ENCODE measurements at places on chromosomes 5 and 9. TPM values are rescaled to one million over a fixed set of nuclear protein-coding genes. Genes with fewer than 3 reads are reported as not detected.

DNA sequence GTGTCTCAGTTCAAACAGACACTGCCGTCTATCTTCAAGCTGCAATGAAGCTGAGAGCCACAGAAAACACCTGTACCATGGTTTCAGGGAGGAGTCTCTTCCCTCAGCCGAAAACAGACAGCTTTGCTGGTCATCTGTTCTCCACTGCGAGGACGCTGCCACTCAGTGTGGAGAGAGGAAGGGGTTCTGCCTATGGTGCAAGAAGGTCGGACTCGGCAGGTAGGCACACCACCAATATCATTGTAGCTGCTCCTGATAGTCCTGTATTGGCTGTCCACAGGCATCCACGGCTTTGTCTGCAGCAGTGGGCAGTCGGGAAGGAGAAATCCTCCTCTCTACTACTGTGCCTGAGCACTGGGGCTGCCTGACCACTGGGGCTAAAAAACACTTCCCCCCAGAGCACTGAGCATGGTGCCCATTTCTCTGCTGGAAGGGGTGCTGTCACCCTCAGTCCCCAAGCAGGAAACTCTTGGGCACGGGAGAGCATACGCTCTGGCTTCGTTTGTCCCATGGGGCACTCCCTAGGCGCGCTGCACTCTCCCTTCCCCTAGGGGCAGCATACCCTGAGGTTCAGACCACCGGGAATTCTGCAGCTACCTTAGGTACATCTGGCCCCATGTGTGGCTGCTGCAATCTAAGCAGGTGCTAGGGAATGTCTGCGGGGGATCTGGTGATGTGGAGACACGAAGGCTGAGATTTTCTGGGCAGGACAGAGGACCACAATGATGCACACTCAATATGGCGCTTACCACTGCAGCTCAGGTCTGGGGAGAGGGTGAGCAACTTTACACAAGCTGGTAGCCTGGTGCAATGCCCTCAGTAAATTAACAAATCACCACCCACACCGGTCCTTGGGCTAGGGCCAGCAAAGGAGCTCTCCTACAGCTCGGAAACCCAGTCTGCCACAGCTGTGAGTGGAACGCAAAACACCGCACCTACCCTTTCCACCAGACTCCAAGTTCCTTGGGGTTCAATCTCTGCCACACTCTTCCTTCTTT lies 880.9 kb upstream of the SEMA6A start:
- H3K27ac ChIP-seq = no peak overlapping the region
- no peaks in the 10 kb centered on the region for H3K4me1 ChIP-seq
- H3K4me3 ChIP-seq = peak overlapping the region; percentile 50
- H3K36me3 ChIP-seq = no peaks in the 10 kb centered on the region
- no peaks in the 10 kb centered on the region for H3K27me3 ChIP-seq
- DNase-seq = peak; percentile 69

GRCh38 chr5:39148983-39149534 lies 70.3 kb downstream of the FYB1 start:
- no peaks in the 10 kb centered on the region for H3K36me3 ChIP-seq
- DNase-seq = no peak
- H3K4me3 ChIP-seq = no peak overlapping the region
- H3K27me3 ChIP-seq = no peaks in the 10 kb centered on the region
- H3K27ac ChIP-seq = no peak overlapping the region

GRCh38 chr5:4953576-4953975 lies 186.6 kb upstream of the ADAMTS16 start:
- no peak overlapping the region for H3K4me3 ChIP-seq
- no peaks in the 10 kb centered on the region for H3K27me3 ChIP-seq
- H3K36me3 ChIP-seq = no peaks in the 10 kb centered on the region

DNA sequence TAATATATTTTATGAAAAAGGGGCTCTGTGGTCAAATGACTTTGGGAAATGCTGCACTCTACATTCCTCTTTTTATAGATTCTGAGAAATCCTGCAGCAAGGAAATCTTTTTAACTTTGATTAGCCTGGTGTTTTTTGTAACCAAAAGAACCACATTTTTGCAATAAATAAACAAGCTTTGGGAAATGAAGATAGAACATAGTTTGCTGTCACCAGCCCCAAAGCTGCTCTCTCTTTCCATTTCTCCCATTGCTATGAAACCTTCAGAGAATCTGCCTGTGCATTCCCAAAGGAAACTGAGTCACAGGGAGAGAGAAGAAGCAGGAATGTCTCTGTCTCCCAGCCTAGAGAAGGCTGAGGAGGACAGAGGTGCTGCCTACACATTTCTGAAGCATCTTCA lies 59.0 kb downstream of the COL15A1 start:
- H3K27ac ChIP-seq = no peak overlapping the region
- no peaks in the 10 kb centered on the region for H3K36me3 ChIP-seq
- DNase-seq = no peak
- H3K4me3 ChIP-seq = no peak overlapping the region
- H3K27me3 ChIP-seq = no peaks in the 10 kb centered on the region

- DNase-seq = no peak
- no peaks in the 10 kb centered on the region for H3K36me3 ChIP-seq
- H3K27me3 ChIP-seq = no peaks in the 10 kb centered on the region
- H3K27ac ChIP-seq = no peak overlapping the region
Measured at GRCh38 chr9:35277628-35278359, 116.0 kb downstream of the UNC13B start.

DNA sequence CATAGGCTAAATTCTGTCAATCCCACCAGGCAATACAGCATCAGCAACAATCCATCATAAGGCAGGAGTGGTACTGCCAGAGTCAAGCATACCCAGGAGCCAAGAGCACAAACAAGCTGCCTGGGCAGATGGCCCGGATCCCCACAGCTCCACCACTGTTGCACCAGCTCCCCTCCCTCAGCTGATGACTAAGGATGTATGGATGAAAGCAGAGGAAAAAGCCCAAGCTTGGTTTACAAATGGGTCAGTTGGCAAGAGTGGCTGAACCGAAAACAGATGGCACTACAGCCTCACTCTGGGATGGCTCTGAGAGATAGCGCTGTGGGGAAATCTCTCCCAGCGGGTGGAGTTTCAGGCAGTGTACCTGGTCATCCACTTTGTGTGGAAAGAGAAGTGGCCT lies 29.4 kb downstream of the DROSHA start:
- H3K36me3 ChIP-seq = peaks cover 49% of the 10 kb centered on the region
- no peaks in the 10 kb centered on the region for H3K4me1 ChIP-seq
- H3K27ac ChIP-seq = no peak overlapping the region

DNA sequence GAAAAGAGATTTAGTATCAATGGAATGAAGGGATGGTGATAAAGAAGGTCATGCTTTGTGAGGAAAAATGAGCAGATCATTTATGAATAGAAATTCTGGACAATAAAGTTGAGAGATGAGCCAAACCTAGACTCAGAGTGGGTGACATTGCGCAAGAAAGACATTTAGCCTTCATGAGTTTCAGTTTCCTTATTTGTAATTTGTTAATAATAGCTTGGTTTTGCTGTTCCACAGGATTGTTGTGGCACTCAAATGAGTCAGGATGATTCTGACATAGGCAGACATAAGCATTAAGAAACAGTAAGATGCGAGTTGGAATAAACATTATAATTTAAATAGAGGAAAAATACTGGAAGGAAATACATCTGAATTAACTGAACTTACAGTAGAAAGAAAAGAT lies 34.8 kb downstream of the ITGA2 start:
- no peak overlapping the region for H3K27ac ChIP-seq
- no peaks in the 10 kb centered on the region for H3K4me1 ChIP-seq
- DNase-seq = no peak
- H3K36me3 ChIP-seq = no peaks in the 10 kb centered on the region

GRCh38 chr5:104540448-104540847 lies 977.9 kb upstream of the NUDT12 start:
- no peaks in the 10 kb centered on the region for H3K27me3 ChIP-seq
- H3K4me3 ChIP-seq = no peak overlapping the region
- H3K27ac ChIP-seq = no peak overlapping the region
- no peaks in the 10 kb centered on the region for H3K4me1 ChIP-seq
- H3K36me3 ChIP-seq = no peaks in the 10 kb centered on the region

- peaks cover 4% of the 10 kb centered on the region for H3K4me1 ChIP-seq
- no peaks in the 10 kb centered on the region for H3K27me3 ChIP-seq
- no peak for DNase-seq
- H3K27ac ChIP-seq = no peak overlapping the region
- no peaks in the 10 kb centered on the region for H3K36me3 ChIP-seq
Measured at GRCh38 chr5:61279725-61280124, 52.3 kb upstream of the ZSWIM6 start.

DNA sequence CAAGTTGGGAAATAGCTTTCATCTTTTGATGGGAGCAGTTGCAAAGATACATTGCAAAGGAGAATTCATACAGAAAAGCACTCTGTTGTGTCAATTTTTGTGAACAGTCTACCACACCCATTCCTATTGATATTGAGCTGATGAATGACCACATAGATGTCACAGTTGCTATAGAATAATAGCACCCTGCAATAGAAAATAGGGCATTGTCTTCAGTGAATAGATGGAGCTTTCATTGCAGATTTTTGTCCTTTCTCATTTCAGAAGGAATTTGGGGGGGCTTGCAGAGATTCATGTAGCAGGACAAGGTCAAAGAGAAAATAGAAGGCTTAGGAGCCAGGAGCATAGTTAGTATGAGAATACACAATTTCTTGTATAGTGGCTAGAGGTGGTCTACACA lies 237.9 kb downstream of the TMEM38B start:
- DNase-seq = no peak
- no peaks in the 10 kb centered on the region for H3K27me3 ChIP-seq
- H3K4me1 ChIP-seq = no peaks in the 10 kb centered on the region
- H3K27ac ChIP-seq = no peak overlapping the region
- H3K36me3 ChIP-seq = no peaks in the 10 kb centered on the region

DNA sequence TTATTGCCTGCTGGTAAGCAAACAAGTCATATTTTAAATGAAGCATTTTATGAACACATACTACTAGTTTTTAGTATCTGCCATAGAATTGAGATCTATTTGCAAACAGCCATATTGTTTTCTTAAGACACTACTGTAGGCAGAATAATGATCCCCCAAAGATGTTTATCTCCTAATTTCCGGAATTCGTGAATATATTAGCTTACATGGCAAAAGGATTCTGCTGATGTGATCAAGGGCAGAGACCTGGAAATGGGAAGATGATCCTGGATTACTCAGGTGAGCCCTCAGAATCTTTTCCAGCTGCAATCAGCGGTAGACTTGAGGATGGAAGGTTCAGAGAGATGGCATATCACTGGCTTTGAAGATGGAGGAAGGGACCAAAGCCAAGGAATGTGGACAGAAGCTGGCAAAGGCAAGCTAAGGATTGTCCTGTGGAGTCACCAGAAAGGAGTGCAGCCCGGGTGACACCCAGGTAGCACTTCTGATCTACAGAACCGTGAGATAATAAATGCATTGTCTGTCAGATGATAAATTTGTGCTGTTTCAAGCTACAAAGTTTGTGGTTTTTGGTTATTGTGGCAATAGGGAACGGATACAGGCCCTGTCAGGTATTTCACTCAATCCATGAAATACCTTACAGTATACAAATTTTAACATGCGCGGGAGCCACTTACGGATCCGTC lies 1.0 kb upstream of the ERCC6L2 start:
- H3K36me3 ChIP-seq = no peaks in the 10 kb centered on the region
- no peaks in the 10 kb centered on the region for H3K4me1 ChIP-seq

DNA sequence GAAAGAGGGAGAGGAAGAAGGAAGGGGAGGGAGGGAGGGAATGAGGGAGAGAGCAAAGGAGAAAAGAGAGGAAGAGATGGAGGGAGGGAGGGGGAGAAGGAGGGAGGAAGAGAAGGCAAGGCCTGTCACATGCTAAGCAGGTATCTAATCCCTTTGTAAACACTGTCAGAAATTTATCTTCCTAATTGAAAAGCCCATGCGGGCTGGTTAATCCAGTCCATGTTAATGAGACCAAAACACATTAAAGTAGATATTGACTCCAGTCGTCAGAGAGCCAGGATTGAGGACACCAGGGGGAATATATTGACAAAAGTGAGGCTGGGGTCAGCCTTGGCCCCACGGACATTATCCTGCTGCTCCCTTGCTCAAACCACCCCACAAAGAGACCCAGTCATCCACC lies 37.4 kb upstream of the ALDH1B1 start:
- H3K4me3 ChIP-seq = no peak overlapping the region
- no peaks in the 10 kb centered on the region for H3K36me3 ChIP-seq
- H3K4me1 ChIP-seq = 0 out of 2 replicates have a peak, but pooled peaks cover 2% of the 10 kb centered on the region

- H3K27ac ChIP-seq = no peak overlapping the region
- H3K4me3 ChIP-seq = no peak overlapping the region
- no peak for DNase-seq
- no peaks in the 10 kb centered on the region for H3K4me1 ChIP-seq
Measured at GRCh38 chr9:116358251-116358650, 204.7 kb downstream of the PAPPA start.

DNA sequence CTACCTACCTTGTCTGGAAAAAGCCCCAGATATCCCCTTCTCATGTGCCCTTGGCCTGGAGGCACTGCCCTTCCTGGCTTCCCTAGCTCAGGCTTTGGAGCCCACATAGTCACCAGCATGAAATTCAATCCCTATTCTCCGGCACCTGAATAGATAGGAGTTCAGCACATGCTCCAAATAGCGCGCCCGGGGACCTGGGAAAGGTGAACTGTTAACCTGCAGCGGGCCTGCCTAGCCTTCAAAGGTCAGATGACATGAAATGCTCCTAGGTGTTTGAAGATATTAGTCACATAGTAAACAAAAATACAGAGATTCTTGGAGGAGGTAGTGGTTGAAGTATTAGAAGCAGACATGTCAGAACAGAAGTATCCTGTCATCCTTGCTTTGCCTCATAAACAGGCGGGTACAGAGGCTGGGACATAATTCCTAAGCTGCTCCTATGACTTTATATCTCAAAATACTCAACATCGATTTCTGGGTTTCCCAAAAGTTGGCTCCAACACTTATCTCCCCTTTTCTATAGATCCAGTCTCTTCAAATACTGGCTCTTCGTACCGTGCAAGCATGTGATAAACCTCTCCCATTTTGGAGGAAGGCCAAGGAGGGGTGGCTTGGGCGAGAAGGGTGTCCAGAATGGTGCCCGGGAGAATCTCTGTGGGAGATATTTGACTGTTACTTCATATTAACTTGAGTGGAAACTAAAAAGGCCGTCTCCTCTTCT lies 88.0 kb upstream of the ANKH start:
- H3K27me3 ChIP-seq = no peaks in the 10 kb centered on the region
- peaks cover 7% of the 10 kb centered on the region for H3K4me1 ChIP-seq
- no peak overlapping the region for H3K4me3 ChIP-seq
- DNase-seq = no peak
- H3K36me3 ChIP-seq = no peaks in the 10 kb centered on the region

GRCh38 chr5:151741678-151742423 lies 16.6 kb downstream of the ATOX1 start:
- H3K4me3 ChIP-seq = no peak overlapping the region
- H3K36me3 ChIP-seq = peaks cover 3% of the 10 kb centered on the region
- no peaks in the 10 kb centered on the region for H3K27me3 ChIP-seq
- H3K4me1 ChIP-seq = peaks cover 10% of the 10 kb centered on the region
- H3K27ac ChIP-seq = no peak overlapping the region

THBS4 gene
- total RNA-seq = 12.8 TPM

QSOX2 gene
- total RNA-seq = 28.6 TPM

LCN1 gene
- not detected for total RNA-seq

SH3RF2 gene
- 0.95 TPM for total RNA-seq

MOB3B gene
- 16.1 TPM for total RNA-seq

FCN2 gene
- total RNA-seq = not detected

TAF11L5 gene
- total RNA-seq = not detected

SGCD gene
- 0.04 TPM for total RNA-seq
